ENCODE measurements at places on chromosomes 13 and 19.

GRCh38 chr19:13012690-13013608 is 17.7 kb downstream of the NFIX start:
- no peak for DNase-seq

DNA sequence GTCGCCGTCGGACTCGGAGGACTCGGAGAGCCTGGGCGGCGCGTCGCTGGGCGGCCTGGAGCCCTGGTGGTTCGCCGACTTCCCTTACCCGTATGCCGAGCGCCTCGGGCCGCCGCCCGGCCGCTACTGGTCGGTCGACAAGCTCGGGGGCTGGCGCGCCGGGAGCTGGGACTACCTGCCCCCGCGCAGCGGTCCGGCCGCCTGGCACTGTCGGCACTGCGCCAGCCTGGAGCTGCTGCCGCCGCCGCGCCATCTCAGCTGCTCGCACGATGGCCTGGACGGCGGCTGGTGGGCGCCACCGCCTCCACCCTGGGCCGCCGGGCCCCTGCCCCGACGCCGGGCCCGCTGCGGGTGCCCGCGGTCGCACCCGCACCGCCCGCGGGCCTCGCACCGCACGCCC is 2.5 kb upstream of the GRWD1 start:
- no peak for DNase-seq

- DNase-seq = no peak
These were observed 20.4 kb upstream of the ZNF536 start for GRCh38 chr19:30351774-30352173.

- DNase-seq = no peak
These were observed 14.2 kb upstream of the LATS2 start for GRCh38 chr13:21075379-21076249.

DNA sequence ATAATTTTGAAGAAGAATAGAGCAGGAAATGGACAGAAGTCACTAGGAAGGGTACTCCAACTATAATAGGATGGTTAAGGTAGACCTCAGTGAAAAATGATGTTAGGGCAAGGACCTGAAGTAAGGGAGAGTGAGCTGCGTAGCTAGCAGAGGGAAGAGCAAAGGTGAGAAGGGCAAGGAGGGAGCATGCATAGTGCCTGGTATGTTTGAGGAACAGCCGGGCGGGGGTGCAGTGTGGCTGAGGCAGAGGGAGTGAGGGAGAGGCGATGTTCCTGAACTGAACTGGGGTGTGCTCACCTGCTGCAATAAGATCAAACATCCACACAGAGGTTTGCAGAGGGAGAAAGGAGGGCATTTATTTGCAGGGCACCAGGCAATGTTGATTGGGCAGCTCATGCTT is 110.4 kb downstream of the DNAJC15 start:
- DNase-seq = no peak

- no peak for DNase-seq
These were observed 95.7 kb upstream of the CLDN10 start for GRCh38 chr13:95456815-95457214.

DNA sequence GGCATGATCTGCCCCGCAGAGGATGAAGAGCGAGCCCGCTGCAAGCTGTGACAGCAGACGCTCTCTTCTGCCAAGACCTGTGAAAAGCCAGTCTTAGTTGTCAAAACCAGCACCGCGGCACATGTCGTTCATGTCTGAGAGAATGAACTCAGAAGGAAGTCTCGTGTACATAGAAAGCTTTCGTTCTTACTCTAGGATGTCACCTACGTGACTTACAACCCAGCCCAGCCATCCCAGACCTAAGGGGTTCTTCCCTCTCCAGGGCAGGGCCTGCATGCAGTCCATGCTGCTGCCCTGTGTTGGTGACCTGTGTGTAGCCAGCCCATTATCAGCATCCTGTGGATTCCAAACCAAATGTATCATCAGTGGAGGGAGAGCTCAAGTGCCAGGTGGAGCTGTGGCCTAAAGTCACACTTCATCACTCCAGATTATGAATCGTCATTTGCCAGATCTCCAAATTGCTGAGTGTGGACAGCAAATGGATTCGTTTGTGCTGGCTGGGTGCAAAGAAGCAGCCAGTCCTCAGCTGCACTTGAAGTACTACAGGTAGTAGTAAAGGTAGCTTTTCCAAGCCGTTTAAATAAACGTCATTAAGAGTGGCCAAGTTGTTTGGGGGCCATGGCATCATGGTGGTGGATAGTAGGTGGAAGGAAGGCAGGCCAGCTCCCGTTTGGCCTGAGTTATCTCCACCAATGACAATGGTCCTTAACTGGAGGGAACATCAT is 73.9 kb upstream of the GPR183 start:
- no peak for DNase-seq

GRCh38 chr13:25143706-25144105 is 28.4 kb downstream of the AMER2 start:
- no peak for DNase-seq

DNA sequence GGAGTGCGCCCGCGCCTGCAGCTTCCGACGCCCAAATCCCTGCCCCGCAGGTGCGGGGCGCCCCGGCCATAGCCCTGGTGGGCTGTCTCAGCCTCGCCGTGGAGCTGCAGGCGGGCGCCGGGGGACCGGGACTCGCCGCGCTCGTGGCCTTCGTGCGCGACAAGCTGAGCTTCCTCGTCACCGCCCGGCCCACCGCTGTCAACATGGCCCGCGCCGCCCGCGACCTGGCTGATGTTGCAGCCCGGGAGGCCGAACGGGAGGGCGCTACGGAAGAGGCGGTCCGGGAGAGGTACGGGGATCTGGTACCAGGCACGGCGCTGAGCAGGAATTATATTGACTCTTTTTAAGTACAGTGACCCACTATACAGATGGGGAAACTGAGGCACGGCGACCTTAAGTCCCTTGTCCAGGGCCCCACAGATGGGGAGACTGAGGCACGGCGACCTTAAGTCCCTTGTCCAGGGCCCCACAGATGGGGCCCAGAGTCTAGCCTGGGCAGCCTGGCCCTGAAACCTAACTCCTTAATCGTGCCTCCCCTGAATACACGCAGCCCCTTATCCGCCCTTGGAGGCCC is 586 bp downstream of the MRI1 start:
- DNase-seq = no peak

GRCh38 chr19:4939466-4939865 is 29.4 kb upstream of the KDM4B start:
- no peak for DNase-seq

DNA sequence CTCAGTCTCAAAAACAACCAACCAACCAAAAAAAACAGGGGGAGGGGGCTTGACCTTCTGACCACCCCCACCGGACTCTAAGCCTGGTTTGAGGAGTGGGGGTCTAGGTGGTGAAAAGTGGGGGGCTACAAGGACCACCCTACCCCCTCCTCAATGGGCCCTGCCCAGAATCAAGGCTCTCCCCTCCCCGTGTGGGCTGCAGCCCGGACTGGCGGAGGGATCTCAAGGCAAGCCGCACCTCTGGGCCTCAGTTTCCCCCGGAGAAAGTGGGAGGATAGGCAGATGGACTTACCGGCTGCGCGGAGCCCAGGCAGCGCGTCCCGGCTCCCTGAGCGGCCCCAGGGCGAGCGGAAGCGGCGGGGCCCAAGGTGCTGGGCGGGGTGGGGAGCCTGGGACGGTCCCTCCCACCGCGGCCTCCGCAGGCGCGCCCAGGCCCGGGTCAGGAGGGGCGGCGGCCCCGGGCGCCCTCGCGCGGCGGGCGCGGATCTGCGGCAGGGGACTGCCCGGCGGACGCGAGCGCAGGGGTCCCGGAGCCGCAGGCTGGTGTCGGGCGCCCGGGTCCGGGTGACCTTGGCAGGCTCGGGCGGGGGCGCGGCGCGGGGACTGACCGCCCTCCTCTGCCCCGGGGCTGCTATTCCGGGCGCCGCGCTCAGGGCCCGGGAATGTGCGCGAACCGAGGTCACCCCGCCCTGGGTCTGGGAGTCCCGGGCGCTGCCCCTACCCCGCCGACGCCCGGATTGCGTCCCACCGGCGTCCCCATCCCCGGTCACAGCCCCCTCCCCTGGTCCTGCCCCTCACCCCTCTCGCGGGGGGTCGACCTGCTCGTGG is at the start of gene ADAMTSL5:
Gene ADAMTSL5 (minus strand): TSS at position 349 of the 828 bp plus-strand sequence. CDS start 2,076 bp downstream, outside the sequence.
- peak; percentile 64 for DNase-seq

DNA sequence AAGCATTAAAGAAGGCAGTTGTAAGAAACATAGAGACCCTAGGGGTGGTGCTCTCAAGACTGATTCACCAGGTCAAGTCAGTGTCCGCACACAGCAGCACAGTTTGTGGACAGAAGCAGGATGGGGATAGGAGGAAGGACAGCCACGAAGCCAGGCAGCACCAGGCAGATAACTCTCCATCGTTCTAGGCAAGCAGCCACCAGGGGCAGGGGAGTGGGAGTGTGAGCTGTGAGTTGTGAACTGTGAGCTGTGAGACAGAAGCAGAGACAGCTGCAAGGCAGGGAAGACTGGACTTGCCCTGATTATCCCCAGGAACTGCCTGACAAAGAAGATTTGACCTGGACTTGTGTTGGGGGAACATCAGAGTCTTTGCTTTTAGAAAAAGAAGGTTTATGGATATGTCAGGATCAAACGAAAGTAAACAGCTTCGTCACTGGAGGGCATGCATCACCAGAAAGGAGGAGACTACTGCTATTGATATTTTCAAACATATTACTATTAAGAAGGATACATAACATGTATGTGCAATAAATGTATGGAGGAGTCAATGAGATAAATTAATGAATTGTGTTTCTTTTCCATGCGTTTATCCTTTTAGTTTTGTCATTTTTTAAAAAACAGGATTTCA is 286.1 kb downstream of the IRS2 start:
- DNase-seq = no peak

DNA sequence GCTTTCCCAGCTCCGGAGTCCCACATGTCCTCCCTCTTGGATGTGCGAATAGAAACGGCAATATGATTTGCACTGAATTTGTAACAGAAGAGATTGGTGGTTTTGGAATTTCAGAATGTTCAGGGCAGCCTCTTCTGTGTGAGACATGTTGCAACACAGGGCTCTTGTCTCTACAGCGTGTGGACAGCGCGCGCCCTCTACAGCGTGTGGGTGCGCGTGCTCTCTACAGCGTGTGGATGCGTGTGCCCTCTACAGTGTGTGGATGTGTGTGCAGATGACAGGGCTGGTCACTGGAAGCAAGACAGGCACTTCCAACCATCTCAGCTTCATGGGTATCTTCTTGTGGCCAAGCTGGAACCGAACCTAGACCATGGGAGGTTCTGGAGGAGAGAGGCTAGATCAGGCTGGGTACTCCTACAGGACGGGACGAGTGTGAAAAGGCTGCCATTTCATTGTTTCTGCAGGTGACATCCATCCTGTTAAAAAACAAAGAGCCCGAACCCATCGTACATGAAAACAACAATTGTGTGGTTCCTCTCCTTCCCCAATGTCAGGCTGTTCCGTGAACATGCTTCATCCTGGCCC is 78.4 kb downstream of the TEX29 start:
- no peak for DNase-seq

- no peak for DNase-seq
These were observed at the start of gene SLC6A16 for GRCh38 chr19:49324801-49325576. Gene SLC6A16 (minus strand): TSS chr19:49325191. CDS start chr19:49311347, 13,844 bp downstream.

DNA sequence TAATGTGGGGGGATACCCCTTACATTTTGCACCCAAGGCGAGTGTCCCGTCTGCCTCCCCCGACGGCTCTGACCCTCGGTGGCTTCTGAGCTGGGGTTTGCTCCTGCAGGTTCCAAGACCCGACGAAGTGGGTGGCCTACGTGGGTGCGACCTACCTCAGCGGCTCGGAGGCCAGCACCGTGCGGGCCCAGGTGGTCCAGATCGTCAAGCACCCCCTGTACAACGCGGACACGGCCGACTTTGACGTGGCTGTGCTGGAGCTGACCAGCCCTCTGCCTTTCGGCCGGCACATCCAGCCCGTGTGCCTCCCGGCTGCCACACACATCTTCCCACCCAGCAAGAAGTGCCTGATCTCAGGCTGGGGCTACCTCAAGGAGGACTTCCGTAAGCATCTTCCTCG is 19.1 kb downstream of the TIMM13 start:
- DNase-seq = no peak

DNA sequence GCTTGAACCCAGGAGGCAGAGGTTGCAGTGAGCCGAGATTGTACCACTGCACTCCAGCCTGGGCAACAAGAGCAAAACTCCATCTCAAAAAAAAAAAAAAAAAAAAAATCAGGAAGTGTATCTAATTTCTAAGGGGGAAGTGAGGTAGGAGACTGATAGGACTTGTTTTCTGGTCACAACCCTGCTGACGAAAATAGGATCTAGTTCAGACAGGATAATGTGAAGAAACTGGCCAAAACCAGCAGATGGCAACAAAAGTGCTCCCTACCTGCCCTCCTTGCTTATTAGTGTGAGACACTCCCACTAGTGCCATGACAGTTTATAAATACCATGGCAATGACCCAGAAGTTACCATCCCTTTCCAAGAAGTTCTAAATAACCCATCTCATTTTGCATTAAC is 36.0 kb upstream of the KPNA3 start:
- no peak for DNase-seq

GRCh38 chr13:50291611-50292010 is 276.4 kb downstream of the KCNRG start:
- no peak for DNase-seq

DNA sequence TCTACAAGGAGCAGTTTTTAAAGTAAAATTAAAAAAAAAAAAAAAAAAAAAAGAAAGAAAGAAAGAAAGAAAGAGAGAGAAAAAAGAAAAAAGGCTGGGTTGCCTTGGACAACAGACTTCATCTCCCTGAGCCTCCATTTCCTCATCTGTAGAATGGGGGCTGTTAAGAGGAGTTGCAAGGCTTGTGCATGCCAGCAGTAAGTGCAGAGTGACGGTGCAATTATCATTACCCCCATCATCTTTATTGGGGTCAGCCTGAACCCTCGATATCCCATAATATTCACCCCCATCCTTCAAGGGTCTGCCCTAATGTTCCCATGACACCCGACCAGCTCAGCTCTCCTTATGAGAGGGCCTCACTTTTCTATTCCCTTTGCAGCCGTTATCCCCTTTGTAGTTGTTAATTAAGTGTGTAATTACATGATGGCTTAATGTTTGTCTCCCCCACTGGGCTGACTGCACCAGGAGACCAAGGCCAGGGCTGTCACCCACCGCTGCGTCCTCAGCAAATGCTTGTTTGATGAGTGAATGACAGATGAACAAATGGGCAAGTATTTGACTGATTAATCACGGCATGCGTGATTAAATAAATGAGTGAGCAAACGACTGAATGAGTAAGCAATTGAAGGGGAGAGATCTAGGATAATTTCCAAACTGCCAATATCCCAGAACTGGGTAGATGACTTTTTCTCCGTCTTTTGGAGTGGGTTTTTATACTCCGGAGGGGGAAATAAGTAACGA is 10.1 kb downstream of the FOSB start:
- no peak for DNase-seq

GRCh38 chr13:41259875-41260501 is 3.4 kb downstream of the MTRF1 start:
- DNase-seq = no peak

- DNase-seq = no peak
These were observed 53.5 kb upstream of the TSC22D1 start for GRCh38 chr13:44629465-44630183.

- no peak for DNase-seq
These were observed 23.7 kb downstream of the PCID2 start for GRCh38 chr13:113184568-113185440.

GRCh38 chr19:35045667-35046300 is 4.3 kb downstream of the HPN start:
- DNase-seq = peak; percentile 60

GRCh38 chr19:507286-508203 is at the start of gene TPGS1:
Gene TPGS1 (plus strand): TSS chr19:507497. CDS start chr19:507507, 10 bp downstream.
- DNase-seq = peak; percentile 60

- DNase-seq = no peak
These were observed 734 bp upstream of the LRRC8E start for GRCh38 chr19:7887408-7888144.

- DNase-seq = no peak
These were observed at the start of gene MYO1F for GRCh38 chr19:8577247-8577646. Gene MYO1F (minus strand): TSS chr19:8577442. CDS start chr19:8577309, 133 bp downstream.

- DNase-seq = no peak
These were observed 56.7 kb upstream of the WASF3 start for GRCh38 chr13:26500618-26501320.

Measured in GM18507 (cell line).